ENCODE measurements at places on chromosomes 6 and 20.

DNA sequence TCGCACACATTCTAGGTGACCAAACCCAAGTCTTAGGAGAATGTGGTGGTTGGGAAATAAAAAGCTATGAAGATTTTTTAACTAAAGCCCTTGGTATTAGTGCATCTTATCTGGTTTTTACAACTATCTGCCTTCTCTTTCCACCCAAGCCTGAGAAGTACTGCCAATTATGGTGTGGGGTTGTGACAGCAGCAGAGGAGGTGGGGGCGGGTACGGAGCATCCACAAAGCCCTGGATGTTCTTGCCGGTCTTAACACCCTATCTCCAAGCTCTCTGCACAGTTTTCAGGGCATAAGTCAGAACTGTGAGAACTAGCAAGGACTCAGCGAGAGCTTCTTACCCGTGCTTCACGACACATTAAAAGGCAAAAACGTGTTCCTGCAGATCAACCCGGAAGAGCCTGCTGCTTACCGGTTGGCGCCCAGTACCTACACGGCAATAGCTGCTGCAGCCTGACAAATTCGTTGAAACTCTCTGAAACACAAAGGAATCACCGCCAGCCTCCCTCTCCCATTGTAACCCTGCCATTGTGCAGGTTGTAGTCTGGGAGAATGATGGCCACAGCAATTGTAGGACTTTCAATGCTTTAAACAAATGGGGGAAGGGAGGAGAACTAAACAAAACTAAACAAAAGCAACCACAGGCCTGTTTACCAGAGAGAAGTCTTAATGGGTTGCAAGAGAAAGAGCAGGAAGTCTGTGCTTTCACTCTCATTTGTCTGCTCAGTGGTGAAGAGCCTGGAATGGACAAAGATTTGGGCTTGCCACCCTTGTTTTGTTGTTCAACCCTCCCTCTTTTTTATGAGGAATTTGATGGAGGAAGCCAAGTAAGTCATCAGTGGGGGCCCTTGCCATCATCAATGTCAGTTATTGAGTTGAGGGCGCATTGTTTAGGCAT, 461.0 kb upstream of the JARID2 start:
- no peak for DNase-seq

GRCh38 chr20:13554076-13554475, 84.7 kb downstream of the TASP1 start:
- DNase-seq = no peak

GRCh38 chr6:6966127-6966526, 141.6 kb upstream of the RREB1 start:
- no peak for DNase-seq

GRCh38 chr6:132476688-132477087, 36.2 kb downstream of the STX7 start:
- no peak for DNase-seq

GRCh38 chr6:135753196-135753595, 98.3 kb upstream of the PDE7B start:
- DNase-seq = no peak

GRCh38 chr6:2582268-2582667, 168.5 kb downstream of the MYLK4 start:
- no peak for DNase-seq

DNA sequence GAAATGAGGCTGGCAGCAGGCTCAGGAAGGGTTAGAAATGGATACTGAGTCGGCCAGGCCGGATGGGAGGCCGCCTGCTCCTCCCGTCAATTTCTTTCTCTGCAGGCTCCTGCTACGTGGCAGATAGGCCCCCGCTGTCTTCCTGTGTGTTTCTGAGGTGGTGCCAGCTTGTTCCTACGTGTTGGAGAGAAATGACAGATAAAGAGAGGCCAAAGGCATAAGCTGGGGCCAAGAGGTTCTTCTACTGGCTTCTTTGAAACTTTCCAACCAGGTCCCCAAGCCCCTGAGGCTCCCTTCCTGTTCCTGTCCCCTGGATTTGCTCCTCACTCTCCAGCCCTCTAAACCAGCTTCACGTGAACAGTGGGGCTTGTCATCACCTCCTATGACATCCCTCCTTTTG, 76.8 kb downstream of the TCP11 start:
- no peak for DNase-seq

DNA sequence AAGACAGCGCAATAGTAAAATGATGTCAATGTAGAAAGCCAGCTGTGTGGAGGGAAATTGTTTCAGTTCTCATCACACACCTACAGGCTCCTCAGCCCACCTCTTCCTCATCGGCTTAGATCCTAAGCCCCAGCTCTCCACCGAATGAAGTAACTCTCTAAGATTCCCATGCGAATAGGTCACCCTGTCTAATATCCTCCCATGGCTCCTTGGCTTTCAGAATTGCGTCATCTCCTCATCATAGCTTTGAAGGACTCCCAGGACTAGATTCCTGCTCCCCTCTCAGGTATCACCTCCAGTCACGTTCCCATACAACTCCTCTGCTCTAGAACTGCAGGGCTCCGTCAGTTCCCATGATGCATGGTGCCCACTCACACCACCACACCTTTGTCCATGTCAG, 16.2 kb upstream of the SLC22A16 start:
- no peak for DNase-seq

- no peak for DNase-seq
Measured at GRCh38 chr6:1705183-1705582, 95.5 kb downstream of the FOXC1 start.

GRCh38 chr6:128725271-128726233, 157.4 kb upstream of the LAMA2 start:
- DNase-seq = no peak

GRCh38 chr6:39881851-39882530, 52.3 kb downstream of the MOCS1 start:
- DNase-seq = no peak

DNA sequence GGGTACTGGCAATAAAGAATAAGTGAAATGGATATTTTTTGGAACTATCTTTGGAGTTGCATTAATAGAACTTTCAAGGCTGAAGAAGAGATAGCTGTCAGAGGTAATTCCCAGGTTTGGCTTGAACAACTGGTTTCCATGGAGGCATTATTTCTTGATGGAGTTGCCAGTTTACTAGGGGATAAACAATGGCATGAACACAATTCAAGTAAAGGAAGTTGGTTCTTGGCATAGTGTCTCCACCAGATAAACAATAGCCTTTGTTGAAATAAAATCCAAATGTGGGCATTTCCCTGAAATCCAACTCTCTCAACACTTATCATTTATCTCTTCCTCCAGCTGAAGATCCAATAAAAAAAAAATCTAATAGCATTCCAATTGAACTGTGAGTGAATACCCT, 454.9 kb downstream of the C6orf118 start:
- no peak for DNase-seq

DNA sequence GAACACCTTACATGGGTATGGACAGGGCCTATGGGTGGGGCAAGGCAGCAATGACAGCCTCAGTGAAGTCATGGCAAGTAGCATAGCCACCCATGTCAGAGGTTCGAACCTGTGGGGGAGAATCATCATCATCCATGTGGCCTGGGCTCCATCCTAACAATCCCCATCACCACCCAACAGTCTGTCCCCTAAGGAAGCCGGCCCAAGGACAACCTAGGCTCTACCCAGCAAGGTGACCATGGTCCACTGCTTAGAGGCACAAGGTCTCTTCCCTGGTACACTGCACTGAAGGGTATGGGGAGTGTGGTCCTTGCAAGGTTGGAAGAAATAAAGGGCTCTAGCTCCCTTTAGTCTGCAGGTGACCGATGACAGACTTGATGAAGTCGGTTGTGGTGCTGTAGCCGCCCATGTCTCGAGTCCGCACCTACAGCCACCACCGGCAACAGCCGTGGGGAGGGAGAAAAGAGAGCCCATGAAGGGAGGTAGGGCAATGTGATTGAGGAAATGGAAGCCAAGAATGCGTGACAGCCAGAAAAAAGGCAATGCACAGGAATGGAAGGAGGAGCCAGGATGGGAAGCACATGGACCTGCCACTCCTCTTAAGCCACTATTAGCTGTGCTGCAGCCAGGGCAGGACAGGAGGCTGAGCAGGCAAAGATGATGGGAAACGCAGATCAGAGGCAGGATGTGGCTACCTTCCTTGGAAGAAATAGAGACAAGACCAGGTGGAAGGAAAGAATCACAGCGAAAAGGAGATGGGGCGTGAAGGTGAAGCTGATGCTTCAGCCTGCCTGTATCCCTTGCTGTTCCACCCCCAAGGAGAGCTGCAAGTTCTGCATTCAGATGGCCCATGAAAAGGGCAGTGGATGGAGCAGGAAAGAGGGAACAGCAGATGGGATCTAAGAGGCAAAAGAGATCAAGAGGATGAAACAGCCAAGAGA, 5.3 kb downstream of the IDH3B start:
- no peak for DNase-seq

GRCh38 chr20:23367770-23368169, 5.8 kb downstream of the GZF1 start:
- no peak for DNase-seq

DNA sequence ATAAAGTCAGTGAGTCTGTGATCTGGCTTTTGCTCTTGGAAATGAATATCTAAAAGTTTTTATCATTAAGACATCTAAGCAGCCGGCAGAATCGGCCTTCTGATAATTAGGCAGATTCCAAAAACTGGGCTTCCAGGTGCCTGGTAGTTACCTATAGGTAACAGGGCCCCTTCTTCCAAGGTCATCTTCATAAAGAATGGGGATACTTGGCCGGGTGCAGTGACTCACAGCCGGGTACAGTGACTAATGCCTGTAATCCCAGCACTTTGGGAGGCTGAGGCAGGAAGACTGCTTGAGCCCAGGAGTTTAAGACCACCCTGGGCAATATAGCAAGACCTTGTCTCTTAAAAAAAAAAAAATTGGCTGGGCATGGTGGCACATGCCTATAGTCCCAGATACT, 12.9 kb upstream of the RBL1 start:
- DNase-seq = no peak

DNA sequence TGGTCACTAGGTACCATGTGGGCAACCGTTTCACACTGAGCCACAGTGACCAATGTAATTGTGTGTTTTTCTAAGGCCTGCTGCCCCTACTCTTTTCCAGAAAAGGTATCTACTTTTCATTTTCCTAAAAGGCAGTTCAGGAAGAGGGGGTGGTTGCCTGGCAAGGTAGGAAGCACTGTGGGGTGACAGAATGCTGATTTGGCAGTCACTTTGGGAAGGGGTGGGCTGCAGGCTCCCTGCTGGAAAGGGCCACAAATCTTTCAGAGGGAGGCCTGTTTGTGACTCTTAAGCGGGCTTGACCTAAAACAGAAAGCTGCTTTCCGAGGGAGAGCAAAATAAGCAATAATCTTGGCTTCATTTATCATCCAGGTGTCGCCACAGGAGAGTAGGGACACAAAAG, 5.2 kb upstream of the NNAT start:
- DNase-seq = no peak

DNA sequence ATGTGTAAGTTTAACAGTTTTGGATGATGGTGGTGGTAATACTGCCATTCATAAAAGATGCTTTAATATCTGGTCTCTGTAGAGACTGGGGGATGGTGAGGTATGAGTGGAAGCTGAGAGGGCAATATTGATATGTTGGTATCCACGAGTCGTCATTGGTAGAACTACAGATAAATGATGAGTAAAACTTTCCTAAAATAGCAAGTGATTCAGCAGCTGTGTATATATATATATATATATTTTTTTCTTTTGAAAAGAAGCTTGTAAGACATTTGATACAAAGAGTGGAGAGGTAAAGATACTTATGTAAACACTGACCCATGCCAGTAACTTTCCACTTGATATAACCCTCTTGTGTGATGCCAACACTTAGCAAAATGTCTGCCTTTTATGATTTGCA, 41.7 kb upstream of the CITED2 start:
- DNase-seq = no peak

- DNase-seq = no peak
Measured at GRCh38 chr20:45463709-45464108, 5.8 kb upstream of the WFDC2 start.

DNA sequence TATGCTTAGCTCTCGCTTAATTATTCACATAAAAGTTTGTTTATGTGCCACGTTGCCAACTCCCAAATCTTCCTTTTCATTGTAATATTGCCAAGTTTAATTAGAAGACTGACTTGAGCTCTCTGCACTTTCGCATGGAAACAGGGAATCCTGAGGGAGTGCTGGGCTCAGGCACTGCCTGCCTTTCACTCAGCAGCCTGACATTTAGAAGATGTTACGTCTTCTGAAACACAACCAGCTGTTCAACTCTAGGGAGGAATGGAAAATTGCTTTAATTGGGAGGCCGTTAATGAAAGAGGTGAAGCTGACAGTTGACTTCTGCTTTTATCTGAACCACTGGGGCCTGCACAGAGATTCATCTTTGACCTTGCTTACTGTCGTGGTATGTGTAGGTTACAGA, 77.4 kb upstream of the MTHFD1L start:
- DNase-seq = no peak

DNA sequence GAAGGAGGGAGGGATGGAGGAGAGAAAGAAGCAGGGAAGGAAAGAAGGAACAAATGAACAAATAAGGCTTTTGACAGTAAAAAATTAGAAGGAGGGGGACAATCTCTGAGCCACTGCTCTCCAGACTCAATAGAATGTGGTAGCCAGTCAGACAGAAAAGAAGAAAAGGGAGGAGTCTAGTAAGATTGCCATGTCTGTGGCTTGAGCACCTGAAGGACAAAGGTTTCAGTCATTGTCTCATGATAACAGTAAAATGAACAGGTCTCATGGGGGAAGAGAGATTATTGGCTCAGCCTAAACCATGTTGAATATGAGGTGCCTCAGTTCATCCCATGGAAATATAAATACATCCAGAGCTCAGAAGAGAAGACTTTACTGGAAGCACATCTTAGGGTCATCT, 14.0 kb upstream of the LOC128125822 start:
- DNase-seq = no peak

DNA sequence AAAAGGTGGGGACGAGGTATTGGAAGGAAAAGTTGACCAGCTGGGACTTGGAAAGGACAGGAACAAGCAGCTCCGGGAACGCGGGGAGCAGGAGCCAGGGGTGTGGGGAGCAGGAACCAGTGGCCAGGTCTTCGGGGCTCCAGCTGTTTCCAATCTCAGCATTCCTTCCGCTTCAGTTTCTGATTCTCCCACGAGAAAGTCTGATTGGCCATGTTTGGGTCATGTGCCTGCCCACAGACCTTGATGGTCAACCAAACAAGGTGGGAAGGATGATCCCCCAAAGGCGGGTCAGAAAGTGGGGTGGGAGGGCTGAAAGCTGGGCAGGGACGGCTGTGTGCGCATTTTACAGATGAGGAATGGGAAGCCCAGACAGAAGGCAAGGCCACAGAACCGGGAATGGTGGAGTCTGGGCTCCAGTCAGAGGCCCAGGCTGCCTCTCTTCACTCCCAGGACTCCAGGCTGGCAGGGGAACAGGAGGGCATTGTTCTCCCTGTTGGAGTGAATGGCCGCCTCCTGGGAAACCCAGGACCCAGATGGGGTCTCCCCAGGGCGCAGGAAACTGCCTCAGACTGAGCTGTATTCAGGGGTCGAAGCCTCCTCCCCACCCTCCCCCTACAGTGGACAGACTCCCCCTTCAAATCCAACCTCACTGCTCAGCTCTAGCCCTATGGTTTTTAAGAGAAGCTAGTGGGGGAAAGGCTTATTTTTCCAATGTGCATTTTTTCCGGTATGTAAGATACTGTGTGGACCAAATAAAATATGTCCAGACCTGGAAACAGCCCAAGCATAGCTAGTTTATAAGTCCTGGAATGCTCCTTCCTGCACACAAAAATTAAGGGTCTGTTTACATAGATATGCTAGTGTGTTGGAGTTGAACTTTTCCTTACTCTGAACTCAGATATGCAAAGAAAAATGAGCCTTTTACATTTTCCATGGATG, 12.2 kb upstream of the PTGIS start:
- no peak for DNase-seq
